ENCODE measurements at places on chromosomes 3 and 15.

DNA sequence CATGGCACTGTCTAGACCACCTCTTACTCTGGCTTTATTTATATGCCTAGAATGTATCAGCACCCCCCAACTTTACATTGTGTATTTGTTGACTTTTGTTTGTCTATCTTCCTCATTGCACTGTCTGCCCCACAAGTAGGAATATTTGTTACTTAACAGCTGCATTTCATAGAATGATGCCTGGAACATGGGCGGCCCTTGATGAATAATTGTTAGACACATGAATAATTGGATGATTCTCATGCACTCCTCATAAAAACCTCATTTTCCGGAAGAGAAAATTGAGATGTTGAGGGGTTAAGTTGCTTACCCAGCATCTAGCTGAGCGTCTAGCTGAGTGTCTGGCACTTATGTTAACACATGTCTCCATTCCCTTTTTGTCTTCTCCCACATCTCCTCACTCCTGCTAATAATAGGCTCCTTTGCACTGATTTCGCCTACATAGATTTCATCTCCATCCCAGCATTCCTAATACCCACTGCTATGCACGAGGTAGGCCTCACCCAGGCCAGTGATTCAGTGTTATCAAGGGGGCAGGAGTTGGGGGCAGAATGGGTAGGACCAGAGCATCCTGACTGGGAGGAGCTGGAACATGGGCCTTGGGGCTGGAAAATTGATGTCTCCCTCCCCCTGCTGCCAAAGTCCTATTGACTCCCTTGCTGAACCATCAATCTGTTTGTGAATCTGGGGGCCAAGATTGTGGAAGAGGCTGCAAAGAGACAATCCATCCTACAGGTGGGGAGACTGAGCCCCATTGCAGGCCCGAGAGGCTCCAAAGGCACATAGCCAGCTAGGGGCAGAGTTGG lies 7.8 kb upstream of the WNT7A start:
- no peak overlapping the region for H3K27ac ChIP-seq
- no peaks in the 10 kb centered on the region for H3K36me3 ChIP-seq
- H3K4me3 ChIP-seq = no peak overlapping the region
- no peak for ATAC-seq
- H3K27me3 ChIP-seq = peaks cover 19% of the 10 kb centered on the region

GRCh38 chr3:73207946-73208440 lies 146.5 kb downstream of the EBLN2 start:
- H3K4me1 ChIP-seq = no peaks in the 10 kb centered on the region
- ATAC-seq = no peak
- H3K27ac ChIP-seq = no peak overlapping the region

- peaks cover 28% of the 10 kb centered on the region for H3K4me1 ChIP-seq
- no peak overlapping the region for H3K27ac ChIP-seq
- peaks cover 78% of the 10 kb centered on the region for H3K27me3 ChIP-seq
- no peak for ATAC-seq
- peaks cover 8% of the 10 kb centered on the region for H3K36me3 ChIP-seq
- H3K4me3 ChIP-seq = no peak overlapping the region
These were observed 5.5 kb downstream of the SHOX2 start for GRCh38 chr3:158100681-158101080.

- H3K27ac ChIP-seq = no peak overlapping the region
- no peaks in the 10 kb centered on the region for H3K27me3 ChIP-seq
- no peaks in the 10 kb centered on the region for H3K36me3 ChIP-seq
- no peak for ATAC-seq
These were observed 206.9 kb downstream of the ZNF385D start for GRCh38 chr3:21544076-21544462.

GRCh38 chr15:40310001-40310959 lies 2.5 kb upstream of the PLCB2 start:
- peaks cover under 1% of the 10 kb centered on the region for H3K27me3 ChIP-seq
- H3K4me1 ChIP-seq = peaks cover 47% of the 10 kb centered on the region
- H3K36me3 ChIP-seq = no peaks in the 10 kb centered on the region

DNA sequence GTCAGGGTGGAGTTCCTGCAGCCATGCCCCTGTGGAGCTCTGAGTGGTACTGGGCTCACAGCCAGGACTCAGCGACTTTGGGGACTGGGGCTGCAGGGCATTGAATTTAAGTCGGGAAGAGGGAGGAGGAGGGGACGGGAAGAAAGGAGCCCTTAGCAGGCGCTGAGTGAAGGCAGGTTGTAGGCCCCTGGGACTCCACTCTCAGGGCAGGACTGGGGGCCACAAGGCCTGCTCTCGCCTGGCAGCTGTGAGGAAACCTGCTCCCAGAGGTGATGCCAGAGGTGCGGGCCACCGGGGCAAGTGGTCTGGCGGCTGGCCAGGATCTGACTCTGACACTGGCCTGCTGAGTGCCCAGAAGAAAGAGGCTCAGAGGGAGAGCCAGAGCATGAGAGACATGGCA lies 73.5 kb downstream of the EPHB3 start:
- H3K36me3 ChIP-seq = no peaks in the 10 kb centered on the region
- no peak overlapping the region for H3K4me3 ChIP-seq
- no peak for ATAC-seq
- H3K27me3 ChIP-seq = peaks cover 40% of the 10 kb centered on the region

- peaks cover 29% of the 10 kb centered on the region for H3K4me1 ChIP-seq
- no peak for ATAC-seq
- no peaks in the 10 kb centered on the region for H3K27me3 ChIP-seq
- H3K4me3 ChIP-seq = no peak overlapping the region
These were observed 422.7 kb upstream of the TPRG1 start for GRCh38 chr3:188749010-188749617.

DNA sequence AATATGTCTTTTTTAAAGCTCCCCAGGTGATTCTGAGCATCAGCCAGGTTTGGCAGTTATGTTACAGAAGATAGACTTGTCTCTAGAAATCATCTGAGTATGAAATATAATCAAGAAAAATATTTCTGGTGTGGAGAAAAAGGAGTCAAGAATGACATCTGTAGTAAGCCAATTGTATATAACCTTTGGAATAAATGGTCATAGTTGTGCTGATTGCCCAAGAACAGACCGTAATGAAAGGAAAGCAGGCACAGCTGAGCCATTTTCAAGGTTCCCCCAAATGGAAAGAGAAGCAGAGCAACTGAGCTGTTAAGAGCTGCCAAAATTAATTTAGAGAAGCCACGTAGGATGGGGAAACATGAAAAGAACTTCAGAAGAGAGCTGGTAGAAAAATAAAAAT lies 26.6 kb downstream of the GOLM2 start:
- no peaks in the 10 kb centered on the region for H3K27me3 ChIP-seq
- H3K4me3 ChIP-seq = no peak overlapping the region
- H3K27ac ChIP-seq = peak overlapping the region; percentile 15
- no peak for ATAC-seq
- H3K36me3 ChIP-seq = peaks cover 19% of the 10 kb centered on the region

- ATAC-seq = no peak
- no peak overlapping the region for H3K4me3 ChIP-seq
- no peaks in the 10 kb centered on the region for H3K4me1 ChIP-seq
- H3K27me3 ChIP-seq = no peaks in the 10 kb centered on the region
- no peak overlapping the region for H3K27ac ChIP-seq
These were observed 235.3 kb upstream of the MRPL3 start for GRCh38 chr3:131738095-131738494.

DNA sequence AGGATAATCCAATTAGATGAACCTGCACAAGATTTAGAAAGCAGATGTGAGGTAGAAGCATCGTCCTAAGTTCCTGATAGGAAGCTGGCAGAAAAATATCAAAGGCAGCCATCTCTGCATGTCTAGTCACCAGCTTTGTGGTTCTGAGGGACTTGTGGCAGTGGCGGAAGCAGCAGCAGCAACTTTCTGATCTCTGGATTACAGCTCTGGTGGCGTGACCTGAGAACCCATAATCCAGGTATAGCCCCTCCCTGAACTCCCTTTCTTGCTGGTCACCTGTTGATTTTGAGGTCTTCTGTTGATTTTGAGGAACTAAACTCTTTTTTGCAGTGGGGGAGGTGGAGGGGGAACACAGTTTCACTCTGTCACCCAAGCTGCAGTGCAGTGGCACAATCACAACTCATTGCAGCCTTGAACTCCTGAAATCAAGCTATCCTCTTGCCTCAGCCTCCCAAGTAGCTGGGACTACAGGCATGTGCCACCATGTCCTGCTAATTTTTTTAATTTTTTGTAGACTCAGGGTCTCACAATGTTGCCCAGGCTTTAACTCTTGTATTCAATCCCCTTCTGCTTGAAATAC lies 7.9 kb downstream of the FSIP1 start:
- H3K4me3 ChIP-seq = no peak overlapping the region
- H3K27me3 ChIP-seq = peaks cover 22% of the 10 kb centered on the region
- H3K27ac ChIP-seq = no peak overlapping the region
- H3K4me1 ChIP-seq = peaks cover 6% of the 10 kb centered on the region

GRCh38 chr15:85625166-85625830 lies 169.4 kb downstream of the KLHL25 start:
- H3K36me3 ChIP-seq = peaks cover 40% of the 10 kb centered on the region
- no peak overlapping the region for H3K4me3 ChIP-seq
- H3K27ac ChIP-seq = peak overlapping the region; percentile 43
- H3K27me3 ChIP-seq = no peaks in the 10 kb centered on the region

GRCh38 chr3:159174715-159175692 lies 373.1 kb downstream of the MFSD1 start:
- H3K27me3 ChIP-seq = no peaks in the 10 kb centered on the region
- H3K4me1 ChIP-seq = no peaks in the 10 kb centered on the region
- no peak overlapping the region for H3K4me3 ChIP-seq
- ATAC-seq = no peak
- H3K27ac ChIP-seq = no peak overlapping the region

DNA sequence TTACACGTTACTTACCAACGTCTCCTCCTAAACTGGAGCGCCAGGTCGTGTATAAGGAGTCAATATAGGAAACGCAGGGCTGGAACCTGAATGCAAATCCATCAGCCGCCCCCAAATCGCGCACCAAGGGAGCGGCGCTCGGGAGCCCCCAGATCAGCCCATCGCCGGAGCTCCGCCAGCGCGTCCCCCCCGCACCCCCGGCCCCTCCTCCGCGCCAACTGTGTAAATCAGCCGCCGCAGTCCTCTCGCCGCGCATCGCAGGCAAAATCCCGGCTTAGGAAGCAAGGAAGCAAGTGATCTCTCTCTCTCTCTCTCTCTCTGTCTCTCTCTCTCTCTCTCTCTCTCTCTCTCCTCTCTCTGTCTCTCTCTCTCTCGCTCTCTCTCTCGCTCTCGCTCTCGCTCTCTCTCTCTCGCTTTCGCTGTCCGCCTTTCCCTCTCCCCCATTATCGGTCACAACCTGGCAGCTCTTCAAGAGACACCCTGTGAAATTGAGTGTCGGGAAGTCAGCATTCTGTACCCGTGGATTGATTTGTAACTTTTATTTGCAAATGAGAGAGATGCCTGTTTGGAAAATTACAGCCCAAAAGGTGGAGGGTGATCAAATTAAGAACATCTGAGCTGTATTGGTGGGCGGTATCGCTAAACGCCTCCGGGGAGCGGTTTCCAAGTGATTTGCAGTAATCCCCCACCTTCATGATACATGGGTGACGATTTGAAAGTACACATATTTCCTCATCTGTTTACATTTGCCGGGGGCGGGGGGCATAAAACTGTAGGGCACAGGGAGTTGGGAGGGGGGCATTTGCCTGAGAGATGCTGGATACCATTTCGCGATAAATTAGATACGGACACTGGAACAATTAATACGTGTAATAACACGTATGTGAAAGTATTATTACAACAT lies 645 bp upstream of the SLITRK3 start:
- no peak overlapping the region for H3K27ac ChIP-seq
- H3K36me3 ChIP-seq = no peaks in the 10 kb centered on the region
- peak overlapping the region; percentile 1 for H3K4me3 ChIP-seq

- no peak for ATAC-seq
- peaks cover 11% of the 10 kb centered on the region for H3K4me1 ChIP-seq
- no peak overlapping the region for H3K4me3 ChIP-seq
- no peak overlapping the region for H3K27ac ChIP-seq
- H3K36me3 ChIP-seq = no peaks in the 10 kb centered on the region
- H3K27me3 ChIP-seq = peaks cover 80% of the 10 kb centered on the region
These were observed 708 bp downstream of the ESYT3 start for GRCh38 chr3:138434875-138435772.

DNA sequence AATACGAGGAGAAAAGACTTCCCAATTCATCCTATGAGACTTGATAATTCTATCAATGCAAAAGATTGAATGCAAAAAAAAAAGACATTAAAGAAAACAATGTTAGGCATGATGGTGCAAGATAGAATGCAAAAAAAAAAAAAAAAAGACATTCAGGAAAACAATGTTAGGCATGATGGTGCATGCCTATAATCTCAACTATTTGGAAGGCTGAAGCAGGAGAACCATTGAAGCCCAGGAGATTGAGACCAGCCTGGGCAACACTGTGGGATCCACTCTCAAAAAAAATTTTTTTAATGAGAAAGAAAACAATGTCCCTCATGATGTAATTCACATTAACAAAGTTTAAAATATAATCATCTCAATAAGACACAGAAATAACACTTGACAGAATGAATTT lies 75.9 kb downstream of the MYO9A start:
- peaks cover 74% of the 10 kb centered on the region for H3K36me3 ChIP-seq
- ATAC-seq = no peak
- H3K27me3 ChIP-seq = no peaks in the 10 kb centered on the region
- no peak overlapping the region for H3K4me3 ChIP-seq

Data from stimulated activated memory B cell treated with anti-CD40 and anti-IgM and Interleukin-4, amounts not matched to agents 10 μg/mL and 1 μg/mL and 100 μg/mL, for 72 hours (primary cell).